ENCODE measurements at places on chromosomes 5 and 9.

- no peak for DNase-seq
Measured at GRCh38 chr5:173155912-173156311, 11.6 kb downstream of the BNIP1 start.

DNA sequence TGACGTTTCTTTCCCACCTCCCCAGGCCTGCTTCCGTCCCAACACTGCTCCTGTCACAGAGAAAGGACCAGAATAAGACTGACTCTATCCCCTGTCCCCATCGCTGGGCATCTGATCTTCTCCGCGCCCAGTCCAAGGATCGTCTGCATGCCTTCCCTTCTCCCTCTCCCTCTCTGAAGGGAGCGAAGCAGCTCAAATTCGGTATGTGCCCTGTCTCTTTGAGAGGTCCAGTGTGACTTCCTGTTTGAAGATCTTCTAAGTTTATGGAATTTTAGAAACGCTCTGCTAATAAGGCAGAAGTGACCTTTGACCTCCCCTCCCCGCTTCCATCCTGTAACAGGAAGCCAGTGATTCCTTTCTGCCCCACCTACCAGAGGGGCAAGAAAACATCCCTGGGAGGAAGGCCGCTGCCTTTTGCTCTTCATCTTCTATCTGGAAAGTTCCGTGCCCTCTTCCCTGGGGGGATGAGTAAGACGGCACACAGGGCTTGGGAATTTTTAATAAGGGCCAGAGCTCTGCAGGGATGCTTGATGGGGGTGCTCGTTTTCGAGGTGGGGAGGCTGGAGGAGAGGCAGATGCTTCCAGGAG lies 40.7 kb upstream of the RNU6ATAC start:
- DNase-seq: no peak

DNA sequence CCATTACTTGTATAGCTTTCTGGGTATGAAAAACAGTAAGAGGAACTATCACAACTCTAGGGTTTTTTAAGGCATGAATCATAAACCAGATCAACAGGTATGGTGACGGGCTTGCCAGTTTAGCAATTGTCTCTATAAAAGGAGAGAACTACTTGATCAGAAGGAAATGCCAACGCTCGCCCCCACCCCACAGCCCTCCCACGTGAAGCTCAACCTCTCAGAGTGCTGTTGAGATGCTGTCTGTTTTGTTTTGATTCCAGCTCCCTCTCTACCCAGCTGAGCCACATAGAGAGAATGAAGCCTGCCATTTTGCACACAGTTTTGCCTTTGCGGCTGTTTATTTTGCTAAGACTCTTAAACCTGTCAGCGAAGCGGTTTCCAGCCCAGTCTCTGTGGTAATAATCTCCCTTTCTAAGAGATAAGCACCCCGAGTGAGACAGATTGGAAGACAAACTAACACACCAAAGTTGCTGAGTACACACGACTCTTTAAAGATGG lies 257.9 kb upstream of the ANKRD55 start:
- no peak for DNase-seq

- DNase-seq: no peak
Measured at GRCh38 chr5:173857234-173857633, 30.9 kb upstream of the CPEB4 start.

GRCh38 chr5:83095957-83096539 lies 18.7 kb downstream of the XRCC4 start:
- no peak for DNase-seq

DNA sequence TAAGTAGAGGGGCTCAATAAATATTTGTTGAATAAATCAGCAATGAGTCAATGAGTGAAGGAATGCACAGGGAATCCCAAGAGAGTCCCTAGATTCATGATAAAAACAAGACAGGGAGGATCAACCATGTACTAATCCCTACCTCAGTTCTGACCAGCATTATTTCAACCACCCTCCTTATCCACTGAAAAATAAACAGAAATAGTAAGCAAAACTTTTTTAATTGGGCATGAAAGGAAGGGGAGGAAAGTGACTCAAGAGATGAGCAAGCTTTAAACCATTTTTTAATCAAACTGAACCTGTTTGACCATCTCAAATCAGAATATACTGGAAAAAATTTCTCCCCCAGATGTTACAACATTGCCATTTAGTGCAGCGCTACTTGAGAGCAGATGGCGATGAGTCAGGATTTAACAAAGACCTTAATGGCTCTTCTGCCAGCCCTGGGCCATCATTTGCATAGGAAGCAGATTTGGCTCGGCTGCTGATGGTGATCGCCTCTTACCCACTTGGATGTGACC lies 194.8 kb upstream of the SLC30A5 start:
- peak; percentile 34 for DNase-seq

DNA sequence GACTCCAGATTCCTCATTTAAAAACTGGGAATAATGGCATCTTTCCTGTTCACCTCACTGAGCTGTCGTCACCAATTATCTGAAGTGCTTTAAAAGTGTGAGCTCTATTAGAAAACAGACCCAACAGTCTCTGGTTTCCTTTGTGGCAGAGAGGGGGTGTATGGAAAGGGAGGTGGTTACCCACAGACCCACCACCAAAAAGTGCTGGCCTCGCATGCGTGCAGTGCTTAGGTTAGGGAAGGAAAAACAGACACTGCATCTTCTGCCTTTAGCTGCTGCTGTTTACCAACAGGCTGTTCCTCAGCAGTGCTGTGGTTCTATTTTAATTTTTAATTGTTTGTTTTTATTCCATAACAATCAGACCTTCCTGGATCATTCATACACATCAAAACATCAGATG lies 249.6 kb downstream of the PIK3R1 start:
- no peak for DNase-seq

DNA sequence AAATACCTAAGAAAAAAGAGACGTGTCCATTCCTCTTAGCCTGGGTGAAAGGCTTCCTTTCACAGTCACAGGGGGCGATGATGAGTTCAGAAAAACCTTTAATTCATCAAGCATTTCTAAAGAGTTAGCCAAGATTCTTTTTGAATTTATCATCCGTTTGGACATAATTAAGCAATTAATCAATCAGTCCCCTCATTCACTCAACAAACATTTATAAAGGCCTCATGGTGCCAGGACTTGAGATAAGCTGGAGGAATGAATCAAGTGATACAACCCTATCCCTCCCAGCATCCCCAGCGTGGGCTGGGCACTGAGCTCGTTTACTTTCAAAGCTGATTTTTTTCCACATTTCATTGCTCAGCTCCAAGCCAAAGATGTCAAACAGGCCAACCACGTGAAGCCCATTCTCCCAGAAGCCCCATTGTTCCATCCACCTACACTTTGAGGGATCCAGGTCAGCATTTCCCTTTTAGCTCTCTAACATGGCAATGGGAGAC lies 140.5 kb downstream of the SLIT3 start:
- DNase-seq: no peak

DNA sequence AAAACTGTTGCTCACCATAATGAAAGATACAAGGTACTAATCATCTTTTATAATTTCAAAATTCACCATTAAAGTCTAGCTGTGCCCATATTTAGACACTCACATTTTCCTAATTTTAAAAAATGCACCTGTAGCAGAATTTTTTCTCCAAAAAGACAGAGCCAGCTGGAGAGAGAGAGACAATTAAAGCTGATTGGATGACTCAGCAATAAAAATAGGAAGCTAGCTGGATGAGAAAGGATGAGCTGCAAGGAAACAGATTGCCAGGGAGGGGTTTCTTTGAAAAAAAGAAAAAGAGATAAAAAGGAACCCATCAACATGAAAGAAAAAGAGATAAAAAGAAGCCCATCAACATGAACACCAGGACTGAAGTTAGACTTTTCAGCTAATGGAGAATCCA lies 73.8 kb downstream of the HCN1 start:
- DNase-seq: no peak

GRCh38 chr9:76530458-76531110 lies 71.6 kb downstream of the GCNT1 start:
- no peak for DNase-seq

DNA sequence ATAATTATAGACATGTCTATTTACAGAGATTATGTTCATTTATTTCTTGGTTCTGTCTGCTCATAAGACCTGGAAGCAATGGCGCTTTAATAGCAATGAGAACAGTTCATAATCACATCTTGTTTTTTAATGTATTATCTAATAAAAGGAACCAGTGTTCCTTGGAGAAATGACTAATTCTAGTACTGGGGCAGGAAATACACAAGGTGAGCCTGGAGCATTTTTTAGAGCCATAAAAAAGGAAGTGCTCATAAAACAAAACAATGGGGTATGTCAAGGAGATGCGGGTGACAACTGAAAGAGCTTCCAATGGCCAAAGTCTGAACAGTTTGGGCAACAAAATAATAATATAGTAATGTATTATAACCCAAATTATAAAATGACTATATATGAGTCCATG lies 531.9 kb upstream of the CHD1 start:
- no peak for DNase-seq
